ENCODE measurements at places on chromosomes 5 and 9. TPM values are rescaled to one million over a fixed set of nuclear protein-coding genes. Genes with fewer than 3 reads are reported as not detected.
A peak's percentile ranks its signal among the peaks of the same experiment; 100 is the strongest.

Gene OR1L1
- total RNA-seq = not detected

- DNase-seq = peak; percentile 78
These were observed 60.3 kb upstream of the PTGER4 start for GRCh38 chr5:40619421-40619820.

DNA sequence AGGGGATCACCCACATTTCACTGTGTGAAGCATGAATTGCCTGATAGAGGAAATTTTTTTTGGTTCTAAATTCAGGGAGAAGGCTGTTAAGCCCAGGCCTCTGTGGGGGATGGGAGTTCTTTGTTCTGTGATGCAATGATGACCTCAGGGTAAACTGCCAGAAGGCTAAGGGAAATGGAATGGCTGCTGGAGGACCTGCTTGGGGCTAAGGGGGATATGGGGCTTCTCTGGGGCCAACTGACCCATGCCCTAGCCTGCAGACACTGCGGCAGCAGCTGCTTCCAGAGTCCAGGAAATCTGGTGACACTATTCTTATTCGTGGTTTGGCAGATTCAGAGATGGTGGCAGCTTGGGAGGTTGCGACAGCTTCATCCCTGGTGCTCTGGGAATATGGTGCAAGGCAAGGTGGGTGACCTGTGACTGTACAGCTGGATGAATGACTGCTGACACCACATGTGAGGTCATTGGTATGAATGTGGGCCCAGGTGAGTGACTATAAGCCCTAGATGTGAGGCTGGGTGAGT is 30.3 kb downstream of the VCP start:
- peak; percentile 77 for DNase-seq

- no peak for DNase-seq
These were observed 289.2 kb upstream of the PCSK5 start for GRCh38 chr9:75601280-75601679.

- peak; percentile 44 for DNase-seq
These were observed 793.7 kb downstream of the BRINP1 start for GRCh38 chr9:118575341-118576070.

DNA sequence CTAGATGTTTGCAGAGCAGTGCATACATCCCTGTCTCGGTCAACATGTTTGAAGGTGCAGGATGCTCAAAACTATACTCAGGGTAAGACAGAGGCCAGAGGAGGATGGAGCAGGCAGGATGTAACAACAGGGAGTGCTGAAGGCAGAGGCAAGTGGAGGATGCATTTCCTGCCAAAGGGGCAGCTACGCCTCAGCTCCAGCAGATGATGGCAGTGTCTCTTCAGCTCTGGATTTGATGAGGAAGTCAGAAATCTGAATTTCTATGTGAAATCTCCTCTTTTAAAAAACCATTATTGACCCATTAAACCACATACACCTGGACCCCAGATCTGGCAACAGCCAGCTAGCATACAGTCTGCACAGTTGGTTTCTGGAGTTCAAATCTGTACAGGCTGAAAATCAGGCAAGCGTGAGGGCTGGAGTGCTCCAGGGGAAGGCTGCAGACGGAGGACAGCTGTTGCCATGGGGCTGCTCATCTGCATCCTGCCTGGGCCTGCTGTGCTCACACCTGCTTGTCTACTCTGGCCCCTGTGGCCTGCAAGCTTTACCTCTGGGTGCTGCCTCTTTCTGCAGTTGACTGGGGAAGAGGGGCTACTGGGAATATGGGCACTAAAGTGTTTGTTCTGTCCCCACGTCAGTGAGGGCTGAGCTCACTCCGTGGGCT is 152.9 kb upstream of the SLC28A3 start:
- DNase-seq = no peak

- no peak for DNase-seq
These were observed 232.8 kb downstream of the MAN2A1 start for GRCh38 chr5:109922381-109922995.

DNA sequence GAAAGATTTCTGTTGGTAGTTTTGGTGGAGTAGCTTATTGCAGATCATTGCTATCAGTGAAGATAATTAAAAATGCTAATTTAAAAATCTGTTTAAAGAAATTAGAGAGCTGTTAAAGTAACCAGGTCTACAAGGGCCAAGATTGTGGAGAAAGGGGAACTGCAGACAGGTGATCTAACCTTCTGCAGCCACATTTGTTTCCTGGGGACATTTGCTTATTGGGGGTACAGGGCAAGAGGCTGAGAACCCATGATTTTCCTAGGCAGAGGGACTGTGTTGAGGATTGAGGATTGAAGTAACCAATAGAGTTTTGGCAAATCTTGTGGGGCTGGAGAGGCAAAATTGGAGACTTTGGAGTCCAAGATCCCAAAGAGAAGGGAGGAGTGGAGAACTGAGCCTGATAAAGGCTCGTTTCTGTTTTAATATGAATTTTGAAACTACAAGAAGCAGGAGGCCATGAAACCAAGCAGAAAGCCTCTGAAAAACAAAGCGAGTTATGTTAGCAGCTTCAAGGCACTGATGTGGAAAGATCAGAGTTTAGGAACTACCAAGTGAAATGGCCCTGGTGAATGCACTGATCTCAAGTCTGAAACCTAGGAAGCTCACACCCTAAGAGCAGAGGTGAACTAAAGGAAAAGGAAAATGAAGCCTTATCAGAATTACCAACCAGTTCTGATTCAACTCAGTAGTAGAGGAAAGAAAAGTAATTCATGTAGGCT is 219.8 kb upstream of the C9orf72 start:
- DNase-seq = no peak

DNA sequence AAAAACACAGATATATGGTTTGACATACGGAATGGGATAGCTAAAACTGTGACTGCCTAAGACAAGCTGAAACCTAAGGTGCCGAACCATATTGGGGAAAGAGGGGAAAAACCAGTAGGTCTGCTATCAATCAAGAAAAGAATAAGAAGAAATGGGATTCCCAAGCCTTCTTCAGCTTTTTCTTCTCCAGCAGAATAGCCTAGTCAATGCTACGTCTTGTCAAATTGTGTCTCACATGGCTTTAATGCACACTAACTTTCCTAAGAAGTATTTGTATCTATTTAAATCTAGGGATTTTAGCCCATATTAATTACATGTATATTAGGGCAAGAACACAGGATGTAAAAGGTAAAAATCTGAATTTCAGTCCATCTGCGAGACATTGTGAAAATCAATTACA is 797 bp upstream of the FBXO38 start:
- no peak for DNase-seq

Gene SMIM33
- not detected for total RNA-seq

Gene GFI1B
- total RNA-seq = 0.30 TPM

- no peak for DNase-seq
These were observed 11.1 kb downstream of the VAV2 start for GRCh38 chr9:133980864-133981588.

Gene INSL4
- not detected for total RNA-seq

All from M059J (cell line).